ENCODE measurements at places on chromosomes 16 and 17. TPM values are rescaled to one million over a fixed set of nuclear protein-coding genes. Genes with fewer than 3 reads are reported as not detected.

Gene CD300E
- total RNA-seq = not detected

Gene PARD6A
- total RNA-seq = 1.9 TPM

Gene COX6A2
- not detected for total RNA-seq

Gene MT1A
- 3.4 TPM for total RNA-seq

Gene FNDC8
- total RNA-seq = not detected

Gene ICAM2
- total RNA-seq = not detected

Gene GDPD3
- total RNA-seq = 0.29 TPM

Gene AANAT
- total RNA-seq = not detected

Gene CCNF
- 37.4 TPM for total RNA-seq

Gene NPTX1
- 4.6 TPM for total RNA-seq

Gene CPHXL2
- total RNA-seq = not detected

Gene DNAAF8
- total RNA-seq = 0.36 TPM

Gene AIPL1
- not detected for total RNA-seq

Gene NLGN2
- total RNA-seq = 4.2 TPM

Gene MAP2K6
- 4.5 TPM for total RNA-seq

Gene HES7
- total RNA-seq = 0.48 TPM

Gene STAC2
- total RNA-seq = 0.12 TPM

Gene MT4
- total RNA-seq = not detected

Gene KRTAP2-3
- total RNA-seq = not detected

Gene FHOD1
- 33.6 TPM for total RNA-seq

Gene SAMD14
- total RNA-seq = 0.24 TPM

Gene WNT9B
- total RNA-seq = not detected

Gene PSMD12
- total RNA-seq = 24.8 TPM

Gene PRSS21
- not detected for total RNA-seq

Gene KRT33B
- 0.24 TPM for total RNA-seq

Gene STXBP4
- total RNA-seq = 10.4 TPM

Gene ADAD2
- not detected for total RNA-seq

Gene RDM1
- total RNA-seq = 2.4 TPM

Gene USP43
- total RNA-seq = under 0.01 TPM

Gene C17orf50
- total RNA-seq = not detected

Gene JUP
- total RNA-seq = 37.2 TPM

Gene SPN
- total RNA-seq = not detected

Gene XYLT1
- total RNA-seq = 4.0 TPM
